ENCODE measurements at places on chromosomes 4 and X.

- DNase-seq, result no peak
Measured at GRCh38 chrX:70922774-70923473, 8.0 kb downstream of the SLC7A3 start.

- DNase-seq, result no peak
Measured at GRCh38 chrX:96449191-96449590, 235.5 kb upstream of the DIAPH2 start.

DNA sequence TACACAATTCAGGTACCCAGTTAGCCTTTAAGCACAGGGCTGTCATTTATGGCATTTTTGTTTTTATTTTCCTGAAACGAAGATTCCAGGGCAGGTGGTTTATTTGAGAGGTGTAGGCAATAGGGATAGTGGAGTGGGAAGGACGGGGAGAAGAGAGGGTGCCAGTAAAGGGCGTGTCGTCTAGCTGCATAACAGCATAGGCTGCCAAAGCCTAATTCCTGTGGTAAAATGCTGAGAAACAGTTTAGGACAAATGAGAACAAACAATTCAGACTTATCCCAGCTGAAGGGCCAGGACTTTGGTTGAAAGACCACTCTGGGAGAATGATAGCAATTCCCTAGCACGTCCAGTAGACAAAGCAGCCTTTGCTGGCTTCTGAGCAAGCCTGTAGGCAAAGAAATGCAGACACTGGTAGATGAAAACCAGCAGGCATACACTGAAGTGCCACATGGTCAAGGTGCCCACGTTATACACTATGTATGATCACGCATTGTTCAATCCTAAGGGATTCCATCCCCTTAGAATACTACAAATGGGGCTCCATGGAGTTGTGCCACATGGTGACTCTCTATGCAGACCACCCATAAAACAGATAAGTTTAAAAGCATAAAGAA, 70.6 kb downstream of the PKD2 start:
- no peak for DNase-seq

- no peak for DNase-seq
Measured at GRCh38 chr4:181549576-181550188, 693.5 kb upstream of the TENM3 start.

- DNase-seq, result no peak
Measured at GRCh38 chr4:116952530-116953136, 132.7 kb downstream of the TRAM1L1 start.

All from stimulated activated CD4-positive, alpha-beta T cell treated with anti-CD3 and anti-CD28 coated beads, Interleukin-2, amount 100 ng/mL, for 24 hours (primary cell).